NCI-H1092 (cell line): ENCODE measurements at places on chromosomes 4 and X.

GRCh38 chrX:38304010-38304409, 23.3 kb downstream of the RPGR start:
- DNase-seq, result no peak

GRCh38 chrX:140434347-140434746, 70.5 kb downstream of the SOX3 start:
- DNase-seq, result no peak

DNA sequence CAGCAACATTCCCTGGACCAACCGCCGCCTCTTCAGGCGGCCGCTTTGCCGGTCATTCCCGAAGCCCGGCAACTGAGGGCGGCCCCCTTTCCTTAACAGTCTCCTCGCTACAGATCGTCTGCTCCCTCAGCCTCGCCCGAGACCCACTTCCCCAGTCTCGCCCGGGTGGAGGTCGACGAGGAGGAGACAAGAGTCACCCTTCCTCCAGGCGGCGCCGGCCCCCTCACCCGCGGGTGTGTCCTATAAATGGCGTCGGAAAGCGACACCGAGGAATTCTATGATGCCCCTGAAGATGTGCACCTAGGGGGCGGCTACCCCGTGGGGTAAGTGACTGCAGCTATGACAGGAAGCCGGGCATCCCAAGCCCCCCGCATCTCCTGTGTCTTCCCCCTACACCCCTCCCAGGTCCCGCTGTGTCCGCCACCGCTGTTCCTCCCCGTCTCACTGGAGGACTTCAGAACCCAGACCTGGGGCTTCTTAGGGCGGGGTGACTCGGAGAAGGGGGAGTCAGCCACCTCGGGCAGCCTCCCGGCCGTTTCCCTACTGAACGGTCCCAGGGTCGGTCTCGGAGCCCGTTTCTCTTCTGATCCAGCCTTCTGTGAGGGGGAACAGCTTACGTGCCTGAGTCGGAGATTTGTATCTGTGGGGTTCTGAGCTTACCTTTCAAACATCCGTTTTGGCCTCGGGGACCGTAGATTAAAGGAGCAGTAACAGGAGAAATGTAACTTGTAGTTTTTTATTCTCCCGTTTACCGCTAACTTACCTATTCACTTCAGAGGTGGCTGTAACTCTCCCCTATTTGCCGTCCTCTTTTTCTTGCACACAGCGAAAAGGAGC, 570 bp downstream of the WDR44 start:
- peak; percentile 51 for DNase-seq

- DNase-seq, result no peak
Observed at GRCh38 chr4:110508827-110509710, 33.1 kb downstream of the ENPEP start.

- DNase-seq, result no peak
Observed at GRCh38 chrX:83510510-83511062, 2.5 kb downstream of the POU3F4 start.

DNA sequence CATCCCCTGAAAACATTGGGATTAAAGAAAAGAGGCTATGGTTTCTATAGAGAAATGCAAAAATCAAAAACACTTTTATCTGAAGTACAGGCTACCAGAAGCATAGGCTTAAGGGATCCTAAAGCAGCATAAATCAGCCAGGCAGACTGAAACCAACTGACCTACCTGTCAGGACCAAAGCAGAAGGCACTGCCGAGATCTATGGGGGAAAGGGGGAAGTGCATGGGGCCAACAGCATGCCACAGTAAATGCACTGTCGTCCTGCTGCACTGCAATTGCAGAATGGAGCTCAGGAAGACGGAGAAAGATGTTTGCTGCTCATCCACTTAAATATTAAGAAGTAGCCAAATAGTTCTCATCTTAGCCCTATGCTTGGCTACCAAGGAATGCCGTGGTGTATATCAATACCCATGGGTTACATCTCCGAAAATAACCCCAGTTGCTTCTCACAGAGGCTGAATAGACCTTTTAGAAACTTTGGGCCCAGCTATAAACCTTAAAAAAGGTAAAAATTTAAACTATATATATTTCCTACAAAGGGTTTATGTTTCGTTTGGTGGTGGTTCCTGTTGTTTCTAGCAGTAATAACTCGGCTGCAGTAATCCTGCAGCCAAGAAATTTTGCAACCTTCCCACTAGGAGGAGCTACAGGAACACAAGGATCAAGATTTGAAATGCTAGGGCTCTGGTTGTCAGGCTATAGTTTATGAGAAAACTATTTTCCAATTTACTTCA, 312.2 kb upstream of the DIAPH2 start:
- no peak for DNase-seq

DNA sequence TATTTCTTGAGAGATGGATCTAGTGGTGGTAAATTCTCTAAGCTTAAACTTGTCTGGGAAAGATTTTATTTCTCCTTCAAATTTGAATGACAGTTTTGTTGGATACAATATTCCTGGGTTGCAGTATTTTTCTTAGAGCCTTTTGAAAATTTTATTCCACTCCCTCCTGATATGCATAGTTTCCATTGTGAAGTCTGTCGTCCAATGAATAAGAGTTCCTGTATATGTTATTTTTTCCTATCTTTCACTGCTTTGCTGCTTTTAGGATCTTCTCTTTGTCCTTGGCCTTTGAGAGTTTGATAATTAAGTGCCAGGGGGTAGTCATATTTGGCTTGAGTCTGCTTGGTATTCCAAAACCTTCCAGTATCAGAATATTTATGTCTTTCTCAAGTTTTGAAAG, 1156.4 kb upstream of the AGA start:
- no peak for DNase-seq

DNA sequence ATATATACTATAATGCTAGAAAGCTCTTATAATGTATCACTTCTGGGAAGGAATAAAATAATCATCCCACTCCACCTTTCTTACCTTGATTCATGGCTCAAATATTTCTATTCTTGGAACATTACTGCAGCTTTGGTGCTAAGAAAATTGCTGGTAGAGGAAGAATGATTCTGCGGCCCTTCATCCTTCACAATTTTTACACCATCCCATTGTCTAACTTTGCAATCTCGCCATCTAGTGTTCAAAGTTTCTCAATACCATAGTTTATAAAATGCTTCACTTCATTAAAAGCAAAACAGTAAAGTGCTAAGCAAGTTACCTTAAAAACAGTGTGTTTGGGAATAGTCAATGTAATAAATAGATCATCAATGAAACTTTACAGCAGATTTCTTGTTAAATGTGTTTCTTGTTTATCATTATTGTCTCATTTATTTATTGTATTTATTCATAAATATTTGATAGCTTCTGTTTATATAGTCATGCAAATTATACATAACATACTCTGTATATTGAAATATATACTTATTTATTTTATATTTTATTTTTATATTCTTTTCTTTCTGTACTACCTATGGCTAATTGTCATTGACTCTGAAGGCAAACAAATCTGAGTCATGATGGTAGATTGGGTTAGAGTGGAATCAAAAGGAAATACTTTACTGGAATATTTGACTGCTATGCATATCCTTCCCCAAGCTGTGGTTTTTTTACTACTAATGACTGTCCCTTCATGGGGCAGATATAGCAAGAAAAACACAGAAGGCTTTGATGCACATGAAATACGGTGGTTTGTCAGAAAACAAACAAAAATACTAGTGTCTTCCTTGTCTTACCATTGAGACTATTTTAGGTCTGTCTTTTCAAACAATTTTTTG, 390.7 kb downstream of the MAPK10 start:
- peak; percentile 19 for DNase-seq

- no peak for DNase-seq
Observed at GRCh38 chrX:46072791-46073190, 472.4 kb downstream of the ZNF674 start.

- DNase-seq, result no peak
Observed at GRCh38 chr4:2948895-2949781, 14.1 kb downstream of the NOP14 start.

- no peak for DNase-seq
Observed at GRCh38 chr4:71604785-71605184, 179.1 kb downstream of the GC start.

DNA sequence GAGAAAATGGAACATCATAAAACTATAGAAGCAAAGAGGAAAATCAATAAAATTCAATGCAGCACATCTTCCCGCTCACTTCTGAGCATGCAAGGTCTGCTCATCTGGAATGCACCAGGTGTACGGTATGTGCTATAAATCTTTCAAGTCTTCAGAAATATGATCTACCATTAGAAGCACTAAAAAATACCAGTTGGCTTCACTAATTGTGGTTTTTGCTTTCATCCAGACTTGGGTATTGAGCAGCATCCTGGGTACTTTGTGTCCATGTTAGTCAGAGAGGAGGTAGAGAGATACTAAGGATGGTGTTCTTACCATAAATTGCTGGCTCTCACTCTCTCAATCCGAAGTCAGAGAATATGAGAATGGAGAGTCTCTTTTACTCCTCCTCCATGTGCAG, 477.1 kb downstream of the PPARGC1A start:
- no peak for DNase-seq

DNA sequence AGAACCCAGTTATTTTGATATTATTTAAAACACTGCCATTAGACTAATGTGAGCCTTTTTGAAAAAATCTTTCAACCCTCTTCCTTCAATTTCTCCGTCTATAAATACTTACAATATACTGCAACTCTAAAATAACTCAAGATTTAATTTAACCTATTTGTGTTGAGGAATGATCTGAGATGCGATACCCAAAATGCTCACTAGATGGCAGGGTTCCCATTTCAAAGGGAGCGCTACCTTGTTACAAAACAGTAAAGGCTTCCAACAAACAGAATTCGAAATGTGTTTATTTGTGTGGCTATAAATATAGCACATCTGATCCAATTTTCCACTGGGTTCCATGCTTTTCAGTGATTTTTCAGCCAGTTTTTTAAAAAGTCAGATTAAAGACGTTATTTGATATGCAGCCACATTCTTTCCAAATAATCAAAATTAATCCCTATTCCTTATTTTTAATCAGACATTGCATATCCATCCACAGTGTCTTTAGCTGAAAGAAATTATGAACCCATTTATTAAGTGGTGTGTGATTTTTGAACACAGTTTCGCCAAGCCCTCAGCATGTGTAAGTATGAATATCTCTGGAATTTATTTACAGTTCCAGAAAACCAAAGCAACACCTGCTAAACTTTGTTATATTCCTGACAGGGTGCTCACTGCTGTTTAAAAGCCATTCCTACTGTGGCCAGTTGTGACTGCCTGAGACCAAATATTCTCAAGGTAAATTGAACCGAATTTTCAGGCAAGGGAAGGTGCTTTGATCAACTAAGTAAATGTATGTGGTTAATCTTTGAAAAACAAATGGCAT, 668.0 kb upstream of the LCORL start:
- DNase-seq, result peak; percentile 54

GRCh38 chr4:132502096-132502552, 647.0 kb upstream of the PCDH10 start:
- no peak for DNase-seq

DNA sequence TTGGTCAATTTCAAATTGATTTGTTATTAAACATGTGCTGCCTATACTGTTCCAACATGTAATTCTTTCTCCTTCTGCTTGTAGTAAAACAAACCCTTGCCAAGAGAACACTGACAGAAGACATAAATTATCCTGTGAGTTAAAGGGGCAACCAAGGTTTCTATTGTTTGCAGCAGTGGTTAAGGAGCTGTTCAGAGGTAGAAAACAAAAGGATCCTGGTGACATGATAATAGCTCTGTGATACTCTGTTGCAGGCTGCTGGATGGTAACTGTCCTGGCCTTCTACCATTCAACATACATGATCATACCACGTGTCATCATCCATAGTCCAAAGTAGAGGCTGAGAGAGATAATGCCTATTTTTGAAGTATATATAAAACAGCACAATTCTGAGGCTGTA, 75.8 kb upstream of the F9 start:
- no peak for DNase-seq

DNA sequence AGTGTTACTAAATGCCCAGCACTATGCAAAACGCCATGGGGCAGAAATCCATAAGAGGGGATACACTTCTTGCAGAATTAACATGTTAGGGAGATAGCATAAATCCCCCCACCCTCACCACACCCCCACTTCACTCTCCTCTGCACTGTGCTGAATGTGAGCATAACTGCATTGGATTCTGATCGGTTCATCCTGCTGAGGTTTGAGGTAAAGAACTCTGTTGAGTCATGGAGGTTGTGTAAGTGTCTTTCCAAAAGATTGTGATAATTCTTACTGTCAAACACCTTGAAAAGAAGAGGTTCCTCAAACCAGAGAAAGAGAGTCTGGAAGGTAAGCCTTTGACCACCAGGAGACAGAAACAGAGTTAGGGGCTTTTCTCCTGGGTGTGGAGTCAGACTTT, 43.6 kb downstream of the RBM47 start:
- DNase-seq, result no peak

- peak; percentile 17 for DNase-seq
Observed at GRCh38 chrX:115898382-115899001, 272.1 kb upstream of the AGTR2 start.

GRCh38 chr4:73998040-73999011, at the start of gene CXCL5:
TSS of gene CXCL5 (minus strand) at chr4:73998677. CDS start at chr4:73998581, 96 bp downstream.
- no peak for DNase-seq

DNA sequence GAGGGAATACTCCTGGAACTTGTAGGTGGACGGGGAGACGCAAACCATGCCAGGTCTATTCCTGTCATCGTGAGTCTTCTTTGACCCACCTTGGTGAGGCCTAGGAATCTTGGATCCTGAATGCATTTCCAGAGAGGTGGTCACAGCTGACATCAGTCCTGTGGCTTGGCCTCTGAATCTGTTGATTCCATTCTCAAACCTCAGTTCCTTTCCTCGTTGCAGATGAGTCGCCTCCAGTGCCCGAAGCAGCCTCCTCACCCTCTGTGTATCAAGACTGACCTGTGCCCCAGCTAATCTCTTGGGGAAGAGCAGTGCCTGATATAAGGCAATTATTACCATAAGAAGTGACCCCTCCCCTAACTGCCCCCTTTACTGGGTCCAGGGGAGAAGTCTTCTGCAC, 118.1 kb downstream of the SMIM20 start:
- DNase-seq, result no peak

DNA sequence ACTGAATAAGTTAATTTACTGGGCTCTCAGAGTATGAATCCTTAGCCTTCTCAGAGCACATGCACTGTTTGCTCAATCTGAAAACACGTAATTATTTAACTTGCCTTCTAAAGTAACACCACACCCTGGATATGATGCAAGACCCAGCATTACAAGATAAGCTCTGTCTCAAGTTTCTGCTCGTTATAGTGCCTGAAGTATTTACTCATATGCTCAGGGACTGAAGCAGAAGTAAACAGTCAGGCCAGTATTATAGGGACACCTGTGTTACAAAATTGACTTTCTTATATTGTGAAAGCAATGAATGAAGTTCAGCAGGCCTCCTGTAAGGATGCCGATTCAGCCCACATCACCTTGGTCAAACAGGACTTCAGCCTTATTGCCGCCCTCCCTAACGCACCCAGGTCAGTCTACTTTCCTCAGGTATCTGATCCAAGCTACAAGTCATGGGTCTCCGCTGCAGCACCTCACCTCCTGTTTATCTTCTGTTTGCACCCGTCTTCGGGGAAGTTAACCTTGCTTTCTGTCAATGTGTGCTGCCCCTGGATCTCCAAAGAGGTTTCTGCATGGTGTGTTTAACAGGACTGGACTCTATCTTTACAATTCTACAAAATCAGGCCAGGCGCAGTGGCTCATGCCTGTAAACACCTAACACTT, 42.8 kb upstream of the KLF3 start:
- DNase-seq, result no peak
